ENCODE measurements at places on chromosomes 4 and X. TPM values are rescaled to one million over a fixed set of nuclear protein-coding genes. Genes with fewer than 3 reads are reported as not detected.

- DNase-seq = no peak
Measured at GRCh38 chrX:67426946-67427345, 116.9 kb upstream of the AR start.

- no peak for DNase-seq
Measured at GRCh38 chrX:20383477-20383876, 116.8 kb upstream of the RPS6KA3 start.

Gene SLC6A8
- 53.0 TPM for polyA plus RNA-seq

- no peak for DNase-seq
Measured at GRCh38 chrX:17919896-17920446, 58.9 kb upstream of the RAI2 start.

DNA sequence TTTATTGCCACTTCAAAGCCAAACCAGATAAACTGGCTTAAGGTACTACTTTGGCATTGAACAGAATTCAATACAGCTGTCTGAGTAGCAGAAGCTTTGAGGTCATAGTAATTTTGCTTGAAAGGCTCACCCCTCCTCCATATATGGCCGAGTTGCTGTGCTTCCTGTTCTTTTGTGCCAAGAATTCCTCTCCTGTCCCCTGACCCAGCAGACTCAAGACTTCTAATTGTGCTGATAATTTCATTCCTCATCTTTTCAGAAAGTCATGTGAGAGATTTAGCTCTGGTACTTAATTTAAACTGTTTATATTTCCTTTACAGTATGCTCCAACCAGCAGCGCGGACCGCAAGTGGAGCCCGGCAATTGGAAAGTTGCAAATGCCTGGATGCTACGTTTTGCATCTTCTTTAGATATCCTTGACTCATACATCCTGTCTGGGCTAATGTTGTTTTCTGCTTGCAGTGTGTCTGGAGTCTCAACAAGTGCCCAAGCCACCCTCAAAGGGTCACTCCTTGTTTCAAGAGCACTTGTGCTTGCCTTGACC is 373.4 kb downstream of the PDGFC start:
- DNase-seq = no peak

Gene GPR34
- polyA plus RNA-seq = 6.8 TPM

Gene NAP1L5
- 16.2 TPM for polyA plus RNA-seq

Gene LCORL
- polyA plus RNA-seq = 30.7 TPM

- DNase-seq = no peak
Measured at GRCh38 chr4:123846561-123846960, 450.0 kb downstream of the SPRY1 start.

DNA sequence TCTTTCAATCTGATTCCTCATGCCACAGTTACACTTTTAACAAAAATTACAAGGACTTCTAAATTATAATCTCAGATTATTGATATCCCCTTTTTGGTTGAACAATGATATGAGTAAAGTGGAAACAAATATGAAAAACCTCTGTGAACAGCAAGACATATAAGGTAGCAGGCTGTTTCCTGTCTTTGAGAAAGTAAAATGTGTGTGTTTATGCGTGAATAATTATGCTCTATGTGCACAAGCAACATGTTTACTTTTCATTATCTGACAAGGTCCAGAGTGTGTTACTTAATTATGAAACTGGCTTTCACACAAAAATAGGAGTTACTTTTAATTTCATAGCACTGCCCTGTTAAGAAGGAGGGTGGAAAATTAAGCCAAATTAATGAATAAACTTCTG is 43.1 kb downstream of the DDIT4L start:
- DNase-seq = no peak

Gene ZNF280C
- 7.2 TPM for polyA plus RNA-seq

Gene DCAF12L1
- polyA plus RNA-seq = 9.8 TPM

DNA sequence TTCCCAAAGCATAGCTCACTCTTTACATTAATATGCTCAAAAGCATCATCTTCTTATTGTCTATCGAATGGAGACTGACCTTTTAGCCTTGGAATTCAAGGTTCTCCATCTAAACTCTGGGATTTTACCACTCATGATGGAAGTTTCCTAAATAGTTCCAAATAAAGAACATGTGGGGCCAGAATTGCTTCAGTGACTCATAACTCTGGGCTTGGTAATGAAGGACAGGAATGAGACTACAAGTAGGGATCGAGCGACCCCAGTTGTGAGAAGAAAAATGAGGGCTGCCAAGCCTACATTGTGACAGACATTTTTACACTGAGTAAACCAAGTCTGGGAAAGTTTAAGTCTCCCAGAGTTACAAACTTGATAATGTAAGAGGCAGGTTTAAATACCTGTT is 269.9 kb downstream of the CBLL2 start:
- DNase-seq = no peak

- DNase-seq = no peak
Measured at GRCh38 chr4:98728433-98728832, 70.0 kb upstream of the TSPAN5 start.
